ENCODE measurements at places on chromosomes 6 and 20.
A peak's percentile ranks its signal among the peaks of the same experiment; 100 is the strongest.

GRCh38 chr6:4936681-4937041 is 67.2 kb downstream of the RPP40 start:
- DNase-seq, result no peak

DNA sequence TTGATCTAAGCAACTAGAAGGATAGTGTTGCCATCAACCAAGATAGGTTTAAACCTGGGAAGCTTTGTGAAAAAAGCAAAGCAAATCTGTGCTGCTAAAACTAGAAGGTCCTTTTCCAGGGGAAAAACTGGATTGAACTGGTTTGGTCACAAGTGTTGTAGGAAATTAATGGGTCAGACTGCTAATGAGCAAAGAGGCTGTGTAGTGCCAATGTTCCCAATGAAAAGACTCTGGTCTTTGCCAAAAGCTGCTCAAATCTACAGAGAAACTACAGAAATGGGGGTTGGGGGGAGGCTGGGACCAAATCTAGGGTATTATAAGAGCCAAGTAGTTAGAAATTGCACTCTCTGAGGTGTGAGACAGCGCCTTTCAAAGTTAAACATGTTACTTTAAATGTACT is 85.0 kb downstream of the PLCG1 start:
- no peak for DNase-seq

DNA sequence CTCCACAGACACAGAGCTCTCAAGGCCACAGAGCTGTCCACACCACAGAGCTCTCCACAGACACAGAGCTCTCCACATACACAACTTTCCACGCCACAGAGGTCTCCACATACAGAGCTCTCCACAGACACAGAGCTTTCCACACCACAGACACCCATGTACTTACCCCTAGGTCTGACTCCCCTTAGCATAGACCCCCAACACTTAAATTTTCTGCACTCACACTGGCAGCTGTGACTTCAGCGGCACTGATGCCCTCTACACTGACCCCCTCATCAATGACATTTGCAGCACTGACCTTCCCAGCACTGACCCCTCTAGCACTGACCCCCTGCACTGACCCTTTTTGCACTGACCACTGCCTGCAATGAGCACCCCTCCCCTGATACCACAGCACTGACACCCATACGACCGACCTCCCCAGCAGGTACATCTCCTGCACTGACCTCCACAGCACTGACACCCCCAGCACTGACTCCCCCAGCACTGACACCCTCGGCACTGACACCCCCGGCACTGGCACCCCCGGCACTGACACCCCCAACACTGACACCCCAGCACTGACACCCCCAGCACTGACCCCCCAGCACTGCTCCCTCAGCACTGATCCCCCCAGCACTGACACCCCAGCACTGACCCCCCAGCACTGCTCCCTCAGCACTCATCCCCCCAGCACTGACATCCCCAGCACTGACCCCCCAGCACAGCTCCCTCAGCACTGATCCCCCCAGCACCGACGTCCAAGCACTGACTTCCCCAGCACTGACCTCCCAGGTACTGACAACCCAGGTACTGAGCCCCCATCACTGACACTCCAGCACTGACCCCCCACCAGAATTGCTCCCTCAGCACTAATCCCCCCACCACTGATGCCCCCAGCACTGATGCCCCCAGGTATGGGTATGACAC is 56.5 kb downstream of the ERMARD start:
- no peak for DNase-seq

DNA sequence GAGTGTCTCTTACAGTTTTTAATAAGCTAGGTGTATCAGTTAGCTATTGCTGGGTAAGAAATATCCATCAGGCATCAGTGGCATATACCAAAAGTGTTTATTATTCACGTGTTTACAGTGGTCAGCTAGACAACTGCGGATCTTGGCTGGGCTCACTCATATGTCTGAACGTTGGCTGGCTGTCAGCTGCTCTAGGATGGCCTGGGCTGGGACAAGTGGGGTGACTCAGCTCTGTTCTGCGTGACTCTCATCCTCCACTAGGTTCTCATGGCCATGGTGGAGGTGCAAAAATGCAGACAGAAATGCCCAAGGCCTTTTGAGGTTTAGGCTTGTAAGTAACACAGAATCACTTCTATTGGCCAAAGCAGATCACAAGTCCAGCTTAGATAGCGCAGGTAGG is 22.0 kb downstream of the ZNF341 start:
- DNase-seq, result no peak

- no peak for DNase-seq
Measured at GRCh38 chr6:5995949-5996713, 10.6 kb downstream of the NRN1 start.

DNA sequence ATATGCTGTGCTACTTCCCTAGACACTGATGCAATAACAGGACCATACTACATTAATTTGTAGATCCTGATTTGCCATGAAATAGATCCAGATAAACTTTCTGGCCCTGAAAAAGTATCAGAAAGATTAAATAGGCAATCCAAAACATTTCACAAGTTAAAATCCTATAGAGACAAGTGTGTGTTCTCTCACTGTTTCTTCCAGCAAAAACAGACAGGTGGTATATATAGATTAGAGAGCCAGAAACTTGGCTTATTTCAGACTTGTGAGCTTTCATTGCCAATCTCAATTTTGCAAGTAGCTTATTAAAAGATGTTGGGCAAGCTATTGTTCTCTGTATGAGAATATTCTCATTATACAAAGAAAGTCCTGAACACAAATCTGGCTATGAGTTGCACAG is 289.1 kb upstream of the MANEA start:
- DNase-seq, result no peak

DNA sequence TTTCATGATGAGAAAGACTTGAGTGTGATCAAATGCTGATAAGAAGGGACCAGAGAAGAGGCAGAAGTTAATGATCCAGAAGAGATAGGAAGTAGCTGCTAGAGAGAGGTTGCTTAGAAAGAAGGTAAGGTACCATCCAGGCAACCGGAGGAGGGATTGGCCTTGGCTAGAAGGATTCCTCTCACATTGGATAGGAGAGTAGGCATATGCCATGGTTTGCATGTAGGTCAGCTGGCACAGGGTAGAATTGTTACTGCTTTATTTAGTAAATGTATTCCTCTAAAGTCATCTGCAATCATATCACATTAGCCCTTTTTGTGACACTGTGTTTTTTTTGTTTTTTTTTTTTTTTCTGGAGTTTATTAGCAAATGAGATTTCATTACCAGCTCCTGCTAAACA is 580.9 kb upstream of the FLRT3 start:
- DNase-seq, result no peak

GRCh38 chr6:2665146-2666070 is 85.3 kb downstream of the MYLK4 start:
- DNase-seq, result no peak

- DNase-seq, result peak; percentile 15
Measured at GRCh38 chr6:34143884-34144580, 1.9 kb downstream of the GRM4 start.

DNA sequence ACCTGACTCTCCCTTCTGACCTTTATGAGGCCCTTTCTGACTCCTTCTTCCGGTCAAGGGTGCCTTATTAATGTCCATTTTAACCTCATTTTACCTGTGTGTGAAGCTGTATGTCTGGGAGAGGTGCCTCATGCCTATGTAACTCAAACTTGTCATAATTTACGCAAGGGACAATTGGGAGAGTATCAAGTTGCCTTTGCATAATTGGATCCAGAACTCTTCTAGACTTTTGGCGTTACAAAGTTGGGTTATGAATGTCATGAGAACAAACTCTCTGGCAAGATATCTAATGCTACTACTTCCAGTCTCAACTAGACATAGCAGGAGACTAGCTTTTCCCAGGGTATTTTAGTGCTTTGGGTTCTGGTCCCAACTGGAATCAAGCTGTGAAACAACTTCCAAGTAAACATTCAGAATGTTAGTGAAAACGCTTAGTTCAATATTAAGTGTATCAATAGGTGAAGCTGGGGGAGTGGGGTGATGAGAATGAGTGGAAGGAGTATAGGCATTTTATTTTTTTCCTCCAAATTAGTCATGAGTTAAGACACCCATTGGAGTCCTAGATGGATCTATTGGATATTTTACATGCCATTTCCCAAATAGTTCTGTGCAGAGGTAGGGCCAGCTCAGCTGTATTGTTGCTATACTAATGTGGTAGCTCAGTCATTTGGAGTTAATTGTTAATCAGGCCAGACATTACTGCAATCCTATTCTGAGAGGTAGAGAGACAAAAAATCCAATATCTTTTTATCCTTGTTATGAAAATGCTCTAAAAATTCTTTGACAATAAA is 159.9 kb downstream of the TFAP2B start:
- DNase-seq, result no peak

- peak; percentile 62 for DNase-seq
Measured at GRCh38 chr20:62804627-62805154, at the start of gene OGFR. Gene OGFR (plus strand): TSS chr20:62804835. CDS start chr20:62804860, 25 bp downstream.

GRCh38 chr6:56804996-56805395 is 149.9 kb upstream of the BEND6 start:
- DNase-seq, result no peak

GRCh38 chr20:7195704-7196103 is 428.2 kb downstream of the BMP2 start:
- no peak for DNase-seq

DNA sequence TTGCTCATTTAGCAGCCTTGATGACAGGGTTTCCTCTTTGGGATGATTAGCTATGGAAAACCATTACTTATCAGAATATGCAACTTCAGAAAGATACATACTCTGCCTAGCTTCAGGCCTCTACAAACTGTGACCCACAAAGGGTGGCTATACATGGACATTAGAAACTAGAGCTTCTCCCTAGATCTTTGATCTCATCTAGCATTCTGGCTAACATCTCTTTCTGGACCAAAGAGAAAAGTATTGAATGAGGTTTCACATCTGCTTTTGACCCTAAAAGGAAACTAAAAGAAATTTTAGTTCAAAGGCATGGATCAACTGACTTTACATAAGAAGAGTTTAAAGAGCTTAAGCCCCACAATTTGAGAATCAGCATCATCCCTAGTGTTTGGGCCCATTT is 12.4 kb upstream of the HMGN3 start:
- no peak for DNase-seq

DNA sequence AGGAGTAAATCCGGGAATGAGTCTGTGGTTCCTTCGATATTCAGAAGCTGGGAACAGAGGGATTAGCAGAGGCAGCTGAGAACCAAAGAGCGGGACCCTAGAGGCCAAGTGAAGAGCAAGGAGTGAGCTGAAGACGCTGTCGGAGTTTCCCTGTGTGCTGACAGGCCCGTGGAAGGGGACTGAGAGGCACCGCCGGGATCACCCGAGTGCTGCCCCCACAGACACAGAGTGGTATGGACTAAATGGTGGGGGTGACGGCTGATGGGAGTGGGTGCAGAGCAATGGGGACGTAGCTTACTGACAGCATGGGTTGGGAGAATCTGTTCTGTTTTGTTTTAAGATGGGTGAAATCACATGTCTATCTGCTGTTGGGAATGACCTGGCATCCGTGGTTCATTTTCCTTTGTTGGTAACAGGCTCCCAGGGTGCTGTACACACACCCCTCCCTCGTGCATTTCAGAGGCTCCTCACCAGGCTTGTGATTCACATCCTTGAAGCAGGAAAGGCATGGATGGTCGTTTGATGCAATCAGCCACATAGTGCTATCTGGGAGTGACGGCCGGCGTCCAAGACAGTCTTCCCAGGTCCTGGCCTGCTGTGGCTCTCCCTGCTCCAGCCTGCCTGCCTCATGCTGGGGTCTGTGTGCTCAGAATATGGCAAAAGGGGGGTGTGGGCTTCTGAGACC is 97.4 kb downstream of the THBS2 start:
- DNase-seq, result no peak

DNA sequence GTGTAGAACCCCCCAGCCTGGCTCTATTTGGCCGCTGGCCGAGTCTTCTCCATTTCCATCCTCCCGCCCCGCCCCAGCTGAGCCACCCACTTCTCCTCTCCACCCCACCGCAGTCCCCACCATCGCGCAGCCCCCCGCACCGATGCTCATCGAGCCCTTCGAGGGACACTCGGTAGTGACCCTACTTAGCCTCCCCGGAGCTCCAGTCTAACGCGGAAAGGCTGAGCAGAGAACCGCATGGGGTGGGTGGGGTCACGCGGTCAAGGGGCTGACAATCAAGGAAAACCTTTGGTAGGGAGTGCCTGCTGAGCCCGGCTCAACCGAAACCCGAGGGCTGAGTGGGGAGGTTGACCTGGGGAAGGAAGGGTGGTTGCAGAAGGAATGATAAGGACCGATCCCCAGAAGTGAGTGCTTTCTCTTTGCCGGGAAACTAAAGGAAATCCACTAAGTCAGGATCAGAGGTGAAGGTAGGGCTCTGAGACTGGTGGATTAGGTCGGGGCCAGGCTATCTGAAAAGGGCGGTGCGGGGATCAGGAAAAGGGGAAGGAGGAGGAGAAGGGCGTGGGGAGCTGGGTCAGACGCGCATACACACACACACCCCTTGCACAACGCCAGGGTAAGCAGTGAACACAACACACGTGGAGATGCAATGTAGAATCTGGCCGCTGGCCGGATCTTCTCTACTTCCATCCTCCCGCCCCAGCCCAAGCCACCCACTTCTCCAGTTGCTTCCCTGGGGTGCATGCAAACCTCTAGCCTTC is 49.8 kb downstream of the CPXM1 start:
- DNase-seq, result no peak

Measured in activated CD8-positive, alpha-beta memory T cell treated with anti-CD3 and anti-CD28 coated beads for 4 hours (primary cell).